ENCODE measurements at places on chromosomes 5 and 9.
A peak's percentile ranks its signal among the peaks of the same experiment; 100 is the strongest.

GRCh38 chr9:3842839-3843238, 317.0 kb upstream of the RFX3 start:
- peak; percentile 88 for DNase-seq

GRCh38 chr5:51621156-51621555, 237.9 kb downstream of the ISL1 start:
- peak; percentile 33 for DNase-seq

- DNase-seq: peak; percentile 90
These were observed 666.9 kb upstream of the KLF4 start for GRCh38 chr9:108156270-108156998.

GRCh38 chr5:103465891-103466290, 96.7 kb downstream of the NUDT12 start:
- no peak for DNase-seq

DNA sequence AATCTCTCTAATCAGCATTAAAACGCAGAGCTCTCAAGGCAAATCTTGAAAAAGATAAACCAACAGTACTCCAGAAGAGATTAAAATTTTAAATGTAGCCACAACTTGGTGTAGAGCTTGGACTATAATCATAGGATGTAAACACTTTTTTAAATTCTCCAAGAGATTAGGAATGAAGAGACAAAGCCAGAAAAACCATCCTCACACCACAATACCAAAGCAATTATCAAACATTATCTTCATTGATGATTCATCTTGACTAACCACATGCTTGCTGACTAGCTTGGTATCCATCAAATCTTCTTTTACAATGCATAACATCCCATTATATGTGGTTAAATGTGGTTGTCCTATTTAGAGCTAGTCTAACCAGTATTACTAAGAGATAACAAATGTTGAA, 815.1 kb downstream of the TLE1 start:
- DNase-seq: peak; percentile 91

- DNase-seq: peak; percentile 5
These were observed 16.8 kb downstream of the FRMD3 start for GRCh38 chr9:83521411-83521810.

GRCh38 chr5:175351126-175351525, 92.9 kb downstream of the DRD1 start:
- DNase-seq: no peak

DNA sequence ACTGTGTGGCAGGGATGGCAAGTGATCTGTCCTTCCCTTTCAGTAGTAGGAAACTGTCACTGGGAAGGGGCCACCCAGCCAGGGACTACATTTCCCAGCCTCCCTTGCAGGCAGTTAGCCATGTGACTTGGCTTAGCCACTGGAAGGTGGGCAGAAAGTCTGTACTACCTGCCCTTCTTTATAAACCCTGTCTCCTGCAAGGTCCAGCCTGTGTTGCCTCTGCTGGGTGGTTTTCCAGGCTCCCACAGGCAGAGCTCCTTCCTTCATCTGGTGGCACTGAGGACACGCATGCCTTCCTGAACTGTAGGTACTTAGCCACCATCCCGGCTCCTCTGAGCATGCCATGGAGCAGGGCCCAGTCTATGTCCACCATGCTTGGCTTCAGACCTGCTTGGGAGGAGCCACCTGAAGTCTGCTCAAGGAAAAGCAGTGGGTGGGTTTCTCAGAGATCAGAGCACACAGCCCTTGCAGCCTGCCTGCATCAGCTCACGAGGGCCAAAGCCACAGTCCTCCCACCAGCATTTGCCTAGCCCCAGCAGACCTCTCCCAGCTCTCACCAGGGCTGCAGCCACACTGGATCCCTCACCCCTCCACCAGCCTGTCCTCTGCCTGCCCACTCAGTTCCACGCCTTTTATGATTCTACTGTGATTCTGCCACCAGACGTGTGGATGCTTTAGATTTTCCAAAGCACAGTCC, 16.7 kb upstream of the SLC25A51 start:
- no peak for DNase-seq

GRCh38 chr5:139193928-139194327, 4.2 kb downstream of the SIL1 start:
- DNase-seq: peak; percentile 8

GRCh38 chr5:180813420-180813819, 10.8 kb upstream of the MGAT1 start:
- DNase-seq: no peak

GRCh38 chr5:55966284-55966683, 28.5 kb downstream of the IL6ST start:
- DNase-seq: no peak

GRCh38 chr9:18891946-18892670, 140.9 kb downstream of the SAXO1 start:
- DNase-seq: no peak

DNA sequence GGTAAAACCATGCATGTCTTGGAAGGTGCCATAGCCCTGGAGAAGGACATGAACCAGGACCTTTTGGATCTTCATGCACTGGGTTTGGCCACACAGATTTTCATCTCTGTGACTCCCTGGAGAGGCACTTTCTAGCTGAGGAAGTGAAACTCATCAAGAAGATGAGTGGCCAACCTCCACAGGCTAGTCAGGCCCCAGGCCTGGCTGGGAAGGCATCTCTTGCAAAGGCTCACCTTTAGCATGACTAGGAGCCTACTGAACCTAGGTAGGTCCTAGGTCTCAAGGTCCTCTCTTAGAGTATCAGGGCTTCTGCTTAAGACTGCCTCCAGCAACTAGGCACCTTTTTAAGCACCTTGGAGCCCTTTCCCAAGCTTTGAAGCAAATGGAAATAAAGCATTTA, 1448.7 kb upstream of the ACO1 start:
- no peak for DNase-seq

- peak; percentile 61 for DNase-seq
These were observed 115.6 kb downstream of the SEMA5A start for GRCh38 chr5:9430306-9430705.

GRCh38 chr5:468401-468800, 25.4 kb downstream of the EXOC3 start:
- no peak for DNase-seq

DNA sequence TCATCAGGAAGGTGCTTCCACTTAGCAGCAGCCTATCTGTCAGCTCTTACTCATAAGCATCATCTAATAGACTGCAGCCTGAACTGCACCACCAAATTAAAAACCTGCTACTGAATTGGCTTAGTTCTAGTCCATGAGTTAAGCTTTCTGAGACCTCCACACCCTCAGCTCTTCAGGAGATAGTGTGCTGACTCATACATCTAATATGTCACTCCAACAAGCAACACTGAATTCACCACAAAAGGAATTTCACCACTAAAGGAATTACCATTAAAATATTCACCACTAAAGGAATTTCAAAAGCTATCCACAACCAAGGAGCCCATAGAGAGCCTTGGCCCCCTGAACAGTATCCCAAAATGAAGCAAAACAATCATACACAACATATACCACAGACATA, 418.5 kb upstream of the RORB start:
- peak; percentile 36 for DNase-seq

DNA sequence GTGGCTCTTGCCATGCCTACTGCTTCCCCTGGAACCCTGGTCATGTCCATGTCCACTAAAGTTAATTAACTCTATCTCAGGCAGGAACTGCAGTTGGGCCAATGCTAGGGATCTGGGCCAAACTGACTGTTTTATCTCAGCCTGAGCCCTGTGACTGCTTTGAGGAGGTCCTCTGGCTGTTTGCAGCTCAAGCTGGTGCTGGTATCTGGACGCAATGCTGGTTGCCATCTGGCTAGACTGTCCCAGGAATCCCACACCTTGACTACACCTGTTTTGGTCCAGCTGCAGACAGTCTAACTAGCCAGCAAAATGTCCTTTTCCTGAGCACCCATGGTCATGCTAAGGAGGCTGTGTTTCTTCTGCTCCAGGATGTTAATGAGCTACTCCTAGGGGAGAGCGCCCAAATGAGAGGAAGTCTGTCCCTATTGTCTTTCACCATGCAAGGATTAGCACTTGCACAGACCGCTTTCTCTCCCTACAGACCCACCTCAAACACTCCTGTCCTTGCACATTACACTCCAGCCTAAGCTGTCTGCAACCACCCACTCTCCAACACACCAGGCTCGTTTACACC, 251.0 kb downstream of the SH3GL2 start:
- DNase-seq: no peak

DNA sequence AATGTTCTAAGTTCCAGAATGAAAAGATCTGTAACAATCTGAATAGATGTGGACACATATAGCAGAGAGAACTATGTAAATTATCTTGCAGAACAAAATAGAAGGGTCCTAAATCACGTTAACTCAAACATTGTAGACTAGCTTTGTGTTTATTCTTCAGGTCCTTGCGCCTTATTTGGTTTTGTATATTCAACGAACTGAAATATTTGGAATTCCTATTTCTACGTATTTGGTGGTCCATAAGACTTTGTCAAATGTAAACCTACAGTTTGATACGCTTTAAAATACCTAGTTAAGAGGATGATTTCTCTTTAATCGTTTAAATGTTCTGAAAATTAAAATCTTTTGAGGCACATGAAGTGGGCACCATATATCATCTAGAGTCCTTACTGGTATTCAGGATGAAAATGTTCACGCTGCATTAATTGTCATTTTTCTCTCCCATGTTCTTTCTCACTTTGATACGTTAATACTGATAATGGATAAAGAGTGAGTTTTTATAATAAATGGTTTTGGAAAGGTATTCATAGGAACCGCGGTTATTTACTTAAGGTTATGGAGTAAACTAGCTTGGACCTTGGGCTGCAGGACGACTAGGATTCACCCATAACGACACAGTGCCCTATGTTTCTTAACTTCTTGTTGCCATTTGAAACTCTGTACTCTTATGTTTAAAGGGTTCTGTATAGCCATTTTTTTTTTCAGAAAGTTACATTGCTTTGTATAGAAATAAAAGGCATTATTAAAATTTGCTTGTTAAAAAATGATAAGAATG, 45.3 kb downstream of the NDFIP1 start:
- no peak for DNase-seq

- no peak for DNase-seq
These were observed 15.7 kb downstream of the SPATA9 start for GRCh38 chr5:95667061-95667618.

DNA sequence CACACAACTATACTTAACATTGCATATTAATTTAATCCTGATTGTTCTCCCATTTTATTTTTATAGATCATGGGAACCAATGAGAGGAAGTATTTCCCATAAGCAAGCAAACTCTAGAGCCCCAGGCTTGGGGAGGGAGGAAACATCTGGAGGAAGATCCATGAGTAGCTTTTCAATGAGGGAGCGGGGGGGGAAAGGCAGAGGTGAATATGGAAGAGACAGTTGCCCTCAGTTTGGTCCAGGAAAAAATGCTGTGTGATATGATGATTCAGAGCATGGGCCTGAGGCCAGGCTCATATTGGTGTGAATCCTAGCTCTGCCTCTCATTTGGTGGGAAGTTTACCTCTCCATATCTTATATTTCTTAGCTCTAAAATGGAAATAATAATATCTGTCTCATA, 42.2 kb upstream of the ALDOB start:
- peak; percentile 18 for DNase-seq

- peak; percentile 52 for DNase-seq
These were observed 85.1 kb downstream of the OTULIN start for GRCh38 chr5:14749579-14750101.

DNA sequence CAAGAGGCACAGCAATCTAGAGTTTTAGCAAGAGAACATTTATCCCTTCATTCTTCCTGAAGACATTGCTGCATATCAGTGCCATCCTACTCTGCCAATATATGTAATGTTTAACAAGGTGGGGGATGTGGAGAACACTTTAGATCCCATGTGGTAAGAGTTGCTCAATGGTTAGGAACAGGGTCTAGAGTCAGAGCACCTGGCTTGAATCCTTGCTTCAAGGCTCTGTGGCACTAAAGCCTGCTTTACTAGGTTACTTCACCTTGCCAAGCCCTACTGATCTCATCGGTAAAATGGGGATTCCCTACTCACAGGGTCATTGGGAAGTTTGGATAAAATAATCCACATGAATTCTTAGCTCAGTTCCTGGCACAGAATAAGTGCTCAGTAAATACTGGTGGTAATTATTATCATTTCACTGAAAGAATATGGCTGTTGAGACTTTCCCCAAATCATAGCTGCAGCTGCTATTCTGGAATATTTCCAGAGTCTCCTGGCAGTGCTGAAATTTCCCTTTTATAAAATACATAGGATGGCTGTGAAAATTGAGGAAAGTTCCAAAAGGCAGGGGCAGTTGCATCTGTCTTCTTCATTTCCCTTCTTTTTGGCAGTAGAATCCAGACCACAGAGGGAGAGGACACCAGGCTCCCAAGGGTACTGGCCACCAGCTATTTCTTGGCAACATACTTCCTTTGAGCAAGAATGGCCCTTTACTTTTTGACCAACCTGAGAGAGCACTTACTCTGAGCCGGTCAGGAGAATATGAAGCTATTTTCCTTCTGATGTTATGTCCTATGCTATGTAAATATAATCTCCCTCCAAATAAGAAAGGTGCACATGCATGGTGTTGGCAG, 142.8 kb downstream of the PALM2AKAP2 start:
- no peak for DNase-seq

- DNase-seq: no peak
These were observed 188.2 kb upstream of the SLC27A6 start for GRCh38 chr5:128777052-128777451.

DNA sequence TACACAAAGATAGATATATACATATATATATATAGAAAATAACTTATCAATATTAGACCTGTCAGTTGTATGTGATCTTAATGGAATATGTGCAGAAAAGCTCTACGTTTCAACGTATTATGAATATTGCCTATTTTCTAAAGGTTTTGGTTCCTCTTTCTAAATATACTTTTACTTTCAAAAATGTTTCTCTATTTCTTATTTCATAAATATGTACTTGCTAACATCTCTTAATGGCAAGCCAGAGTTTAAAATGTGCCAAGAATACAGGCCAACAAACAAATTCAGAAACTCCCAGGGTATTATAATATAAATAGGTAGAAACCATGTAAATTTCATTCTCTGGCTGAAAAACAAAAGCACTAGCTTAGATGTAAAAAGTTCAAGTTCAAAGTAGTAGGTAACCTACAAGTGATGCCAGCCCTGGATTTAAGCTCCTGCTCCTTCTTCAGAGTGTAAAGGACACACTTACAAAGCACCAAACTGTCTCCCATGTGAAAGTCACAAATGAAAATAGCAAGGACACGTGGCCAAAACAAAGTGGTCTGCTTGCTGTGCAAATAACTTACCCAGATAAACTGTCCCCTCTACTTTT, 685.1 kb upstream of the DMAC1 start:
- DNase-seq: no peak

GRCh38 chr9:135705376-135705775, 3.4 kb downstream of the KCNT1 start:
- DNase-seq: no peak

- peak; percentile 37 for DNase-seq
These were observed 451.8 kb downstream of the RAB3C start for GRCh38 chr5:59034498-59035186.

DNA sequence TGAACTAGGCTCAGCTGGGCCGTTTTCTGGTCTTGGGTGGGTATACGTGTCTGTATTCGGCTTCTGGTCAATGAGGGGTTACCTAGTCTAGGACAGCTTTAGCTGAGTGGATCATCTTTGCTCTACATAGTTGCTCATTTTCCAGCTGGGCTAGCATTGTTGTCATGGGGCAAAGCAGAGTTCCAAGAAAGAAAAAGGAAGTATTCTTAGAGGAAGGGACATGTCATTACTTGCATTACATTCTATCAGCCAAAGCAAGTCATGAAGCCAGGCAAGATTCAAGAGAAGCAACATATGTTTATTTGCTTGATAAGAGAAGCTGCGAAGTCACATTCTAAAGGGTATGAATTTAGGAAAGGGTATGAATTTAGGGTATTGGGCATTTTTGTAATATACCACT, 396.5 kb downstream of the ZNF608 start:
- DNase-seq: no peak

GRCh38 chr9:115411993-115412452, 294.1 kb upstream of the TNC start:
- peak; percentile 76 for DNase-seq
